Activated CD4-positive, alpha-beta T cell treated with anti-CD3 and anti-CD28 coated beads, Interleukin-2, amount 50 U/mL, for 16 hours (primary cell): ENCODE measurements at places on chromosomes 2 and 18.

DNA sequence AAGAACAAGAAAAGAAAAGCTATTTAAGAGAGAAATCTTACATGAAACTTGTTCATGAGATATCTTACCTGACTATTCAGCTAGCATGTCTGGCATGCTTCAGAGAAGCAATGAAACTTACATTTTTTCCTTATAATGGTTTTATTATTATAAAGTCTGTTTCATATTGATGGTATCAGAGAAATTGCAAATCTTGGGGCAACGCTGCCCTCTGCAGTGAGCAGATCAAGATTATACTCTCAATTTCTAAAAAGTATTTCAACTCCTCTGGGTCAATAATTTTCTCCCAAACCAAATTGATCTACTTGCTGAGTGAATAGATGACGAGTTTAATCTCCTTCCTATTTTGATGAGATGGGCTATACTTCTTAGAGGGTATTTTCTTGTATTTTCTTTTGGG lies 235.6 kb downstream of the NUP35 start:
- DNase-seq, result no peak

GRCh38 chr2:150677551-150677950 lies 190.1 kb upstream of the RND3 start:
- DNase-seq, result no peak

DNA sequence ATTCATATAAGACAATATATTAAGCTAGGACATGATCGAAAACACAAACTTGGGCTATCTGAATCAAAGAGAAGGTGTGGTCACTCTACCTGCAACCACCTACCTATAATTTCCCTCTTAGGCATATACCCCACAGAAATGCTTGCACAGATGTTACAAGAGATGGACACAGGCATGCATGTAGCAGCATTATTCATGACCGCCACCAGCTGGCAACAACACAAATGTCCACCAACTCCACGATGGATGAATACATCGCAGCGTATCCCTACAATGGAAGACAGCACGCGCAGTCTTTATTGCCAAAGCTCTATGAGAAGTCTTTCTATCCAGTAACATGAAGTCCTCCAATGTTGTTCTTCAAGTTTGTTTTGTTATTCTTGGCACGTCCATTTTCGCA lies 90.8 kb downstream of the ARL4C start:
- no peak for DNase-seq

- no peak for DNase-seq
Measured at GRCh38 chr2:196266351-196266750, 95.0 kb upstream of the STK17B start.

DNA sequence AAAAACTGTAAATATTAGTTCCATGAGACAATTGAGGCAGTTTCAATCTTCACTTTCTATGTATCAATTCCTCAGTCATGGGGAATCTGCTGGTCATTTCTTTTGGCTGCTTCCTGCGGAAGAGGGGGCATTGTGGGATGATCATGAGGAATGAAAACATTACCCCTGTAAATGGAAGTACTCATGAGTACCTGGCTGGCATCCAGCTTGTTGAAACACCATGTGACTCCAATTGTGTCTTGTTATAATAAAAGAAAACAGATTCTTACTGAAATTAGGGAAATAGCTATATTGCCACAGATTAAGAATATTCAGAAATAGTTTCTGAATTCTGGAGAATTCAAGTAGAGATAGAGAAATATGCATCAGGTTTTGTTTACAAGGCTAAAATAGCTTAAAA lies 41.6 kb upstream of the GPR39 start:
- no peak for DNase-seq
